ENCODE measurements at places on chromosomes 13 and 19.

- no peak for DNase-seq
Observed at GRCh38 chr19:17420475-17420924, 653 bp downstream of the MVB12A start.

GRCh38 chr19:48659768-48660167, 13.0 kb downstream of the NTN5 start:
- DNase-seq, result no peak

DNA sequence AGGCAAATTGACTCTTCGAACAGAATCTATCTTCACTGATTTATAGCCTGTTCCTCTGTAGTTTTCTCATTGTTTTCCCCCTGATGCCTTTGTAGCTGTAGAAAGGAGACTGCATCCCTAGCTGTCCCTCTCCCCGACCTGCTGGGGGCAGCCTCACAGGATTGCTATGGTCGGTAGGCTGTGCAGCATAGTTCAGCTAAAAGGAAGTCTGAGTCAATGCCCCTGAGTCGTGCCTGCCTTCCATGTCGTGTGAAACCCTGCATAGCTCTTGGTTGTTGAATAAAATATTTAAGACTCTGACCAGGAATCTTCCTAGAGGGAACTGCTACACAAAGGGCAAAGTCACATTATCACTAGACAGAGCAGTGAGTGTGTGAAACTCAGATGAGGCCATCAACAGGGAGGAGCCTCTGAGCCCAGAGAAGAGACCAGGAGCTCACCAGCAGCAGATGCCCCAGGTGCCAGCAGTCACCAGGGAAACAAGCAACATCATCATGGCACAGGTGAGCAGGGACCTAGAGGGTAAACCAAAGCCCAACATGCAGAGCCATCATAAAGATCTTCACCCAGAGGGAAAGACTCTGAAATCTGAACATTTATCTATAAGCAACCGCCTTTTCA, 108.4 kb upstream of the NBEA start:
- no peak for DNase-seq

DNA sequence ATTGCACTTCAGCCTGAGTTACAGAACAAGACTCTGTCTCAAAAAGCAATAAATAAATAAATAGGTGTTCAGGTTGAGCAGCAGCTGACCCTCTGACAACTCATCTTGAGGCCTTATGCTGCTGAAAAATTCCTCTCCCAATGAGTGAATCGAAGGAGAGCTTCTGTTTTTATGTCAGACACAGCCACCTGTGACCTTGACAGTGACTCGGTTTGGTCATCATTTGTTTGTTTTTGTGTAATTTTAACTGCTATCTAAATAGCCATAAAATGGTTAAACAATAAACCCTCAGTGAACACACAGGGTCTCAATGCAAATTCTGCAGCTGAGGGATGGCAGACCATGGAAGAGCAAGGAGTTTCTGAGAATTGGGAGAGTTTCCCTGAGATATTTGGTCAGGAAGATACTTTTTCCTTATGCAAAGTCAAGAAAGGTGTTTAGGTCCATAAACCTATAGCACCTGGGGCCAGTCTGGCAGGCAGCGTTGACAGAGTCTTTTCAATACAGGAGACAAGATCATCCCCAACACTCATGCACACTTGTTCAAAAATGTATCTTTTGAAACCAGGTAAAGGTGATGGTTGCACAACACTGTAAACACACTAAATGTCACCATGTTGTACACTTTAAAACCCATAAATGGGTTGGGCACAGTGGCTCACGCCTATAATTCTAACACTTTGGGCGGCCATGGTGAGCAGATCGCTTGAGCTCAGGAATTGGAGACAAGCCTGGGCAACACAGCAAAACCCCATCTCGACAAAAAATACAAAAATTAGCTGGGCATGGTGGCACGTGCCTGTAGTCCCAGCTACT, 16.6 kb upstream of the SLC25A30 start:
- no peak for DNase-seq

GRCh38 chr19:16589917-16590316, 17.7 kb upstream of the SLC35E1 start:
- no peak for DNase-seq

GRCh38 chr19:29666578-29667386, 1.5 kb downstream of the PLEKHF1 start:
- no peak for DNase-seq

GRCh38 chr19:40625406-40626120, 24.4 kb downstream of the LTBP4 start:
- no peak for DNase-seq

DNA sequence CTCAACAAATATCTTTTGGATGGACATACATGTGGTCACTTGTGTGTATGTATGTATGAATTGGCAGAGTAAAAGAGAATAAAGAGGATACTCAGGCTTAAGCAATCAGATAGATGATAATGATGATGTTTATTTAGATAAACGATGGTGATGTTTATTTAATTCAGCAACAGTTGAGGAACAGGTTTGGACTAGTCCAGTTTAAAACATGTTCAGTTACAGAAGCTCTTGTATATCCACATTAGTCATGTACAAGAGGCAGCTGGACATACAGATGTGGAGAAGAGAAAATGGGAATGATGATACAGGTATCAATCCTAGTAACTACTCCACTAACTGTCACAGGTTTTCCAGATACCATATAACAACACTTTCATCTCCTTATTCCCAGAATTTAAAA, 232.1 kb downstream of the DIAPH3 start:
- no peak for DNase-seq

DNA sequence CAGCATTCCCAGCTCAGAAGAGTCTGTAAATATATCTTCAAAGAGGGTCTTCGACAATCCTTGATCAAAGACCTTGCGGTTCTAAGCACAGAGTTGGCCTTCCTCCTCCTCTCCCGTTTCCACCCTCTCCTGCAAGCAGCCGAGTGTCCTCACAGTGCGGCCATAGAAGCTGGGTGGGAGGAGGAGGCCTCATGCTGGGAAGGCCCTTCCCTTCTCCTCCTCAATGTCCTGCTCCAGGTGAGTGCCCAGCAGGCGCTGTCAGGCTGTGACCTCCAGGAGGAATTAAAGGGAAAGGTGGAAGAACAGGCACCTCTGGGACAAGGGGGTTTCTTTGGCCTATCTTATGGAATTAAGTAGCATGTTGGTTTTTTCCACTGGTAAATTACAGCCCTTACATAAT, 674.2 kb upstream of the ARGLU1 start:
- DNase-seq, result no peak

GRCh38 chr19:12606796-12607195, 3.8 kb downstream of the ZNF490 start:
- no peak for DNase-seq

DNA sequence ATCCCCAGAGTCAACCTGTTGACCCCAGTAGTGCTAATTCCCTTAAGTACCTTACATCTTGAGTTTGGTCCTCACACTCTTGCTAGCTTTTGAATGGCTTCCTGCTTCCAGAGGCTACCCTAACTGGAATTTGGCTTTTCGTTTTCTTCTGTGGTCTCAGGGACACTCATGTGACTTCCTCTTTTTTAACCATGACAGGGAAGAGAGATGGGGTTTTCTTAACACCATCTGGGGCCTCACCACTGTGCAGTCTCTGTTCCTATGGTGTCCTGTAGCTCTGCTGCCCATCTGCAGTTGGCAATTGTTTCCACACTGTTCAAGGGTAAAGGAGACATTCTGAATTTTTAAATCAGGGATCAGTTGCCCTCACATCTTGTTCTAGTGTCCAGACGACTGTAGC, 66.7 kb downstream of the SLC10A2 start:
- DNase-seq, result no peak

GRCh38 chr19:18469069-18469846, 31.3 kb upstream of the ISYNA1 start:
- peak; percentile 35 for DNase-seq

GRCh38 chr19:45498411-45499195, at the start of gene PPM1N:
Gene PPM1N, plus strand, starts transcription at chr19:45498443. Its CDS starts 30 bp downstream, at chr19:45498473.
- DNase-seq, result peak; percentile 51

DNA sequence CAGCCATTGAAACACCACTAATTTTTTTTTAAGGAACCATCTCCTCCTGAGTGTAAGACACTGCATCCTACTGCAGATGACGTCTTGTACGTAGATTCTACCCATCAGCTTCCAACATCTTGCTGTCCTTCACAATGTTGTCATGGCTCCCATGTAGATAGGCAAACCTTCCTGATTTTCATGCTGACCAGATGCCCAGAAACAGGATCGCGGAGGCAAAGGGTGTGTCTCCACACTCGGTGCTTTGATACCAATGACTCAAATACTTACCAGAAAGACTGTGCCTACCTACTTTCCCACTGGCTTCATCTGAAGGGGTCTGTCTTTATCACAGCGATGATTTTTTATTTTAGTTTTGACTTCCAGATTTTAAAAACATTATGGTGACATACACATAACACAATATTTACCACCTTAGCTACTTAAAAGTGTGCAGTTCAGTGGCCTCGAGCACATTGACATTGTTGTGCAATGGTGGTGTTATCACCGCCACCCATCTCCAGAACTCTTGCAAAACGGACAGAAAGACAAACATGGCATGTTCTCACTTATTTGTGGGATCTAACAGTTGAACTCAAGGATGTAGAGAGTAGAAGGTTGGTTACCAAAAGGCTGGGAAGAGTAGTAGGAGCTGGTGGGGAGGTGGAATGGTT, 94.0 kb upstream of the PEG3 start:
- no peak for DNase-seq

DNA sequence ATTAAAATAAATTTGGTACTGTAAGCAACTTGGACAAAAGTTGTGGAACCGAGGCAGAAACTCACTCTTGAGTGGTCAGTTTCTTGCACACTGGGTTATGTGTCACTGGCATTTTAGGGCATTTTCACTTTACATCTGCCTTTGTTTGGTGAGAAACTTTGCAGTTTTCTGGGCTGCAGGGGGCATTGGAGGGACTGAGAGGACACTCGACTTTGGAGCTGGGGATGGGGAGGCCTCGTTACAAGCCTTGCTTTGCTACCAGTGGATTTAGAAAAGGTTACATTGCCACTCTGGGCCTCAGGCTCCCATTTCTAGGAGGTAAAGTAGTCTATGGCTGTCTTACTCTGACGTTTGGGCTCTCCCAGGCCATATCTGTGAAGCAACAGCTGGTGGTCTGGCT, 41.9 kb upstream of the ZNF536 start:
- DNase-seq, result no peak

DNA sequence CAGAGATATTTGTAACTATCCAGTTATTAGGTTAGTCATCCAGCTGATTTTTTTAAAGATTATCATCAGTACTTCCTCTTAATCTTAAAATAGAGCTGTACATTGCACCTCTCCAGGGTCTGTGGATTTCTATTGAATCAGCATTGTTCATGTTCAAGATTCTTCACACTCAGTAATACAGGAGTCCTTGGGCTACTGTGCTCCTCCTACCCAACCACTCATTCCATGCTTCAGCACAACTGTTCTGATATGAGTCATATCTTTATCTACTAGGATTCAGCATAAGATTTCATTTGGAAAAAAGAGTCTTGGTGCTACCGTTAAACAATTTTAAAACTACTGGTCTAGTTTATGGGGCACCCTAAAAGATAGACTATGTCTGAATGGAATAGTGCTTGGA, 357.8 kb downstream of the DCT start:
- DNase-seq, result no peak

DNA sequence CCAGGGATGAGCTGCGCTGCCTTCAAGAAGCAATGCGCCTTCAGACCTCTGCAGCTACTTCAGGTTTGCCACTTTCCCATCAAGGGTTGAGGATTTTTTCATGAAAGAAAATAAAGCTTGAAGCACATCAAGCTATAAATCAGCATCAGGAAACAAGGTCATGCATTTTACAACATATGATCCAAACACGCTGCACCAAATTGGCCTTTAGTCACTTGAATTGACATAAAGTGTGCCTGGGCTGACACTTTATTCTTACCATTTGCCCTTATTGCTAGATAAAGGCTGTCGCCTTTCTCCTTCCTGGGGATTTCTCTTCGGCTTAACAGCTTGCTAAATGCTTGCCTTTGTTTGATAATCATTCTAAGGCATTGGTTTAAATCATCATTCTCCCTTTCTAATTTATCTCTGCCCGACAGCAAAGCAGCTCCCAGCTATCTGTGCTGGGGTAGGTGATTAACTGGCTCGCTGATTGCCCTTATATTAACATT, 87.7 kb downstream of the LHFPL6 start:
- DNase-seq, result no peak

- DNase-seq, result no peak
Observed at GRCh38 chr13:51467730-51468129, 14.9 kb upstream of the INTS6 start.

DNA sequence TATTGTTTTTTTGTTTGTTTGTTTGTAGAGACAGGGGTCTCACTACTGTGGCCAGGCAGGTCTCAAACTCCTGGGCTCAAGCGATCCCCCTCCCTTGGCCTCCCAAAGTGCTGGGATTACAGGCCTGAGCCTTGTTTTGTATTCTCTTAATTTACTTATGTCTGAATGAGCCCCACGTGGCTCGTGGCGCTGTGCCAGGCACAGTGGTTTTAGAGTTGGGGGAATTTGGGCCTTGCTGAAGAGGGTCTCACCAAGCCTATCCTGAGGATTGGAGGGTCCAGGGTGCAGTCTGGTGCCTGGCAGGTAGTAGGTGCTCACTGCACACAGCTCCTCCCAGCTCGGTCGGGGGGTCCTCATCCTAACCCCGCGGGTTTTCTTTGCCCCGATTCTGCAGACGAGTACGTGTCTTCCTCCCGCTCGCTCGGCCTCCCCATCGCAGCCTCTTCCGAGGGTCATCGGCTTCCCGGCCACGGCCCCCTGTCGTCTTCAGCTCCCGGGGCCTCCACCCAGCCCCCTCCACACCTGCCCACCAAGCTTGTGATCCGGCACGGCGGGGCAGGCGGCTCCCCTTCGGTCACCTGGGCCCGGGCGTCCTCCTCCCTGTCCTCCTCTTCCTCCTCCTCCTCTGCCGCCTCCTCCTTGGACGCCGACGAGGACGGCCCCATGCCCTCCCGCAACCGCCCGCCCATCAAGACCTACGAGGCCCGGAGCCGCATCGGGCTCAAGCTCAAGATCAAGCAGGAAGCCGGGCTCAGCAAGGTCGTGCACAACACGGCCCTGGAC, 12.1 kb upstream of the EHD2 start:
- no peak for DNase-seq

GRCh38 chr13:76894401-76895110, 8.4 kb upstream of the KCTD12 start:
- DNase-seq, result no peak

- DNase-seq, result no peak
Observed at GRCh38 chr13:79637133-79637763, 156.3 kb downstream of the NDFIP2 start.

DNA sequence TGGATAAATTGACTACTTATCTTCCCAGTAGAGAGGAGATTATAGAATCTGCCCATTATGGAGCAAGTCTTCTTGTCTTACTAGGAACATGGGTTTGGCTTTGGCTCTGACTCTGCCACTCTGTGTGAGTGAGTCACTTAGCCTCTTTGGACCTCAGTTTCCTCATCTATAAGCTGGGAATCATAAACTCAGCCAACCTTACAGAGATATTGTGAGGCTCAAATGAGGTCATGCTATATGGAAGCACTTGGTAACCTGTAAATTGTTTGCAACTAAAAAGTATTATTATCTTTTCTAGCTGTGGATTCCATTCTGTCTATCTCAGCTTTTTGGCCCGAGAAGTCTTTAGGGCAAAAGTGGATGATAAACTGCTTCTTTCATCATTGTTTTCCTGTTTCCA, 186.8 kb upstream of the TSC22D1 start:
- DNase-seq, result no peak
